ENCODE measurements at places on chromosomes 12 and 14. TPM values are rescaled to one million over a fixed set of nuclear protein-coding genes. Genes with fewer than 3 reads are reported as not detected.

The STAC3 gene
- 2.9 TPM for polyA plus RNA-seq

The CLEC2A gene
- polyA plus RNA-seq = not detected

The KLC1 gene
- polyA plus RNA-seq = 1,272 TPM

The NAV3 gene
- 35.5 TPM for polyA plus RNA-seq

The MIPOL1 gene
- 3.2 TPM for polyA plus RNA-seq

The BDKRB1 gene
- not detected for polyA plus RNA-seq

The CRIP1 gene
- polyA plus RNA-seq = 0.82 TPM

The JAG2 gene
- 31.5 TPM for polyA plus RNA-seq

The SIX1 gene
- not detected for polyA plus RNA-seq

The PUS1 gene
- 20.0 TPM for polyA plus RNA-seq
